ENCODE measurements at places on chromosomes 16 and 17.

DNA sequence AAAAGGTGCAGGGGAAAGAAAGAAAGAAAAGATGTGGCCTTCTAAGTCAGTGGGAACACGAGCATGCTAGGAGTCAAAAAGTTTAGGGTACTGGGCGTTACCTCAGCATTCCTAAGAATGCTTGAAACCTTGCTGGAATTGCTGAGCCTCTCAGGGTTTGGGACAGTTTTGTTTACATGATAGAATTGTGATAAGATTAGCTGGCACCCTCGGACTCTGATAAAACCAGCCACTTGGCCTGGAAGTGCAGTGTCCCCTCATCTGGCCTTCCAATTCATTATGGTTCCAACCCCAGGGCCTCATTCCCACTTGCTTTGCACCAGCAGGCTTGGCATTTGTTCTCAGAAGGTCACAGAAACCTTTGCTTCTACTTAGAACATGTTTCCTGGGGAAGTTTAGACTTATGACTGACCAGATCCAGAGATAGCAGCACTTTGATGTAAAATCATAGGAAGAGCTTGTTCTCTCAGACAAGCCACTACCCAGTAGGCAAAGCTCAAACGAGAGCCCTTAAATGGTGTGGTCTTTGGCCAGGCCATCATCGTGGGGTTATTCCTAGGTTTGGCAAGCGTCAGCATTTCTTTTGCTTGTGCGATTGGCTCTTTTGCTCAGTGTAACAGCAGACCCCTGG lies 8.0 kb downstream of the SGF29 start:
- no peak for DNase-seq

GRCh38 chr16:62899737-62900136 lies 863.5 kb upstream of the CDH8 start:
- DNase-seq, result no peak

GRCh38 chr17:67041531-67041930 lies 2.8 kb upstream of the CACNG1 start:
- no peak for DNase-seq

GRCh38 chr16:67922221-67922620 lies 9.4 kb downstream of the CTRL start:
- no peak for DNase-seq

DNA sequence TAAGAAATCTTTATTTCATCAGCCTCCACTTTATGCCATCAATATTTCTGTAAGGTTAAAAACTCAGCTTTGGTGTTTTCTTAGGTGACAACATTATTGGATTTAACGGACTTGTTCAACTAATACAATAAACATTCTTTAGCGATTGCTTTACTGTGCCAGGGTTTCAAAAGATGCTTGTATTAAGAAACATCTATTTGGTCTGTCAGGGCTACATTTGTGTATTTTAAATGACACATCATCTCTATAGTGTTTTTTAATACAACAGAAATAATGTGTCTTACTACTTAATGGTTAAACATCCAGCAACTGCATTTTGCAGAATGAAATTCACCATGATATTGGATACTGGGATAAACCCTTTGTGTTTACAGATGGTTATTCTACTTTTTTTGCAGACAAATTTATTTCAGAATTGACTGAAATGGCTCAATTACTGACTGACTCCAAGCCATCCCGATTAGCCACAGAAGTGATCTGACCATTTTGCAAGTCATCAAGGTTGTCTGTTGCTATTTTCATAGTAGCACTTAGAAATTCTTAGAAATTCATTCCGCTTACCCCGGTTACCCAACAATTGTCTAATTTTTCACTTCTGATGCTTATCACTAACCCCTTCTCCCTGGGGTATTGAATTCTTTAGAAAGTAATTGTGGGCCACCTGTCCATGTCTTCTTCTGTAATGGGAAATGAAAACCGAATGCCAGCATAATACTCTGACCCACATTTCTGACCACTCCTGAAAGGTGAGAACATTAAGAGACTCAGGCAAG lies 63.7 kb downstream of the HS3ST3A1 start:
- DNase-seq, result no peak

GRCh38 chr16:87575027-87575804 lies 27.1 kb upstream of the JPH3 start:
- DNase-seq, result no peak

GRCh38 chr17:79979816-79980215 lies 55.9 kb downstream of the TBC1D16 start:
- DNase-seq, result no peak

- no peak for DNase-seq
These were observed 84.6 kb downstream of the GSG1L start for GRCh38 chr16:27978876-27979275.

- peak; percentile 66 for DNase-seq
These were observed 14.3 kb downstream of the KPNB1 start for GRCh38 chr17:47663912-47664623.

GRCh38 chr17:34721326-34721725 lies 141.9 kb downstream of the TMEM132E start:
- no peak for DNase-seq

DNA sequence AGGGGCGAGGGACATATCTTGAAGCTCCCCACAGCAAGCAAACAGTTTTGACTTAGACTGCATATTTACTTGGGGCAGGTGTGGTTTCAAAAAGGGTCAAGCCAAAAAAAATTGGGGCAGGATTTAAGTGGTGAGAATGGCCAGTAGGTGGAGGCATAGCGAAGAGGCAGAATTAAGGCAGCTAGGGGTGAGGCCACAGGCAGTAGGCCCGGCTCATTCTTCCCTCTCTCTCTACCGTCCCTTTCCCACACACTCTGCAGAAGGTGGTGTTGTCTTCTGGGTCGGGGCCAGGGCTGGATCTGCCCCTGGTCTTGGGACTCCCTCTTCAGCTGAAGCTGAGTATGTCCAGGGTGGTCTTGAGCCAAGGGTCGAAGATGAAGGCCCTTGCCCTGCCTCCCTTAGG lies 2.6 kb downstream of the SHBG start:
- peak; percentile 56 for DNase-seq

- DNase-seq, result no peak
These were observed 38.6 kb downstream of the NEUROD2 start for GRCh38 chr17:39569126-39569525.

DNA sequence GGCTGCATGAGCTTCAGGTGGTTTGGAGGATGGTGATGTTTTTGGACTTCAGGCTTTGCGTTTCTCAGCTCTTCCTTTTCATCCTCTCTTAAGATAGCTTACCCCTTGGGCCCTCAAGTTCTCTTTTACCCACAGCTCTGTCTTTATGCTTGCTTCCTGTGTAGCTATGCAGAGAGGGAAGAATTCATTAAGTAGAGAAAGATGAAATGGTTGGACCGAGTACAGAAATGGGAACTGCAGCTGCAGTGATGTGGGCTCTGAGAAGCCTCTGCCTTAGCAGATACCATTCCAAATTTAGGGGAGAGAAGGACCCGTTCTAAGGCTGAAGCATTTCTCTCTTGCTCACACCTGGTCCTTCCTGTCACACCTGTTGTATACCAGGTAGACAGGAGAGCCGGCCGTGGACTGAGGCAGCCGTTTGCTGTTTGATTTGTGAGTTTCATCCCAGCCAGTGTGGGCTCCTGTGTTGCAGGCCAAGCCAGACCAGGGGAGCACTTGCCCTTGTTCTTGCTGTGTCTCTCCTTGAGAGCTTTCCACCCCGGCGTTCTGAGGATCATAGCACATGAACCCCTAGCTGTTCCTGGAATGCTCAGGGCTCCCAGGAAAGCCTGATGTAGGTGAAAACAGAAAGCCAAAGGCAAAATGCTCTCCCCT lies 392.7 kb downstream of the CPPED1 start:
- no peak for DNase-seq

All from EL (cell line).